ENCODE measurements at places on chromosomes 7 and 10.

GRCh38 chr7:127968547-127968946 lies 62.7 kb downstream of the LRRC4 start:
- DNase-seq: no peak

GRCh38 chr10:122229666-122230065 lies 41.4 kb upstream of the BTBD16 start:
- no peak for DNase-seq

GRCh38 chr10:70661623-70662361 lies 10.5 kb upstream of the ADAMTS14 start:
- DNase-seq: no peak

DNA sequence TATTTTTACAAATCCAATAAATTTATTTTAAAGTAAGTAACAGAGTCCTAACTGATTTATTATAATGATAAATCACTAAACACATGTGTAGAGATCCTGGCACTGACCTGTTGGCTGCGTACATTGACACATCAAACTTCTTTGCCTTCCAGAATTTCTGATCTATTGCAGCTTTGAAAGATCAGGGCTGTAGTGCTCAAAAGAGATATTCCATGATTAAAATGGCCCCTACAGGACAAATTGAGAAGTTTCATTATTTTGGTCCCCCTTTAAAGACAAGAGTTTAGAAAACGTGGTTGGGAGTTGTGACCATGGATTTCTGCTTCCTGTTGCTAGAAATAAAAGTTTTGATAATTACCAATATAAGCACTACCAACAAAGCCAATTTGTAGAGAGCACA lies 87.7 kb upstream of the PDK4 start:
- no peak for DNase-seq

DNA sequence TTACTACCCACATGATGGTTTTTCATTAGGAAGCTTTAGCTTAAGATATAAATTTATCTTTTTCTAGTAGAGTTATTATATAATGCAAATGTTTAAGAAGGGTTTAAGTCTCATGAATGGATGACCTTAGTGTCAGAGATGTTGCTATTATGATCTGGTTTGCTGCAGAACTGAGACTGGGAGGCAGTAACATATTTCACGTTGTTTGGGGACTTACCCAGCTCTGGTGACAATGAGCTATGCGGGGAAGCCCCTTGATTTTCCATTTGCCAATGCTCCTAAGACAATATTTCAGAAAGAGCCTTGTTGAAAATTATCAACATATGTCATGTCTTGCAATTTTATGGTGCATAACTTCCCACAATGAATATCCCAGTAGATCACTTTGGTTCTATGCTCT lies 754.6 kb downstream of the REEP3 start:
- no peak for DNase-seq

DNA sequence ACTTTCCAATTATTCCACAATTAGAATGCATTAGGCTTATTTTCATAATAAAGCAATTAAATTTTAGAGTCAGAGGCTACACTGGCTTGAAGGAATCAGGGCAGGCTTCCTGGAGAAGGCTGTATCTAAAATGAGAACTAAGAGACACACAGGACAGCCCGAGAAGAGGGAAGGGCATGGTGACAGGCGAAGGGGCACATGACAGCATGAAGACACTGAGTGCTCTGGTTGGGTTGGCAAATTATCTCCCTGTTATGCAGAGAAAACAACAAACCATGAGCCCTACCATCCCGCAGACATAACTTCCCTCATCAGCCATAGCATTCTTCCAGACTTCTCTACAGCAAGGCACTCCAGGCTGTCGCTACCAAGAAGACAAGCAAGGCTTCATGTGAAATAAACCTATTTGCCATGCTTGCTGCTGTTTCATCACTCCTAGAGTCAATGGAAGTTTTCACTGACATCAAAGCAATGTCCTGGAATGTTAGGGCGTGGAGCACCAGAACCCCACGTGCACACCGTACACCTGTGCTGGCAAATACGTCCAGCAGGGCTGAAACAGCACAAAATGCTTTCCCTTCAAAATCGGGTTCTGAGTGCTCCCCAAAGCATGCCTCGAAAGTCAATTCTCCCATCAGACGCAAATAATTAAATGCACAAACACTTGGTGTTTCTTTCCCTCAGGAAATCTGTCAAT lies 21.3 kb downstream of the VOPP1 start:
- DNase-seq: no peak

- no peak for DNase-seq
Observed at GRCh38 chr10:51231754-51232153, 157.5 kb downstream of the PRKG1 start.

- no peak for DNase-seq
Observed at GRCh38 chr10:109454691-109455090, 468.6 kb downstream of the XPNPEP1 start.

DNA sequence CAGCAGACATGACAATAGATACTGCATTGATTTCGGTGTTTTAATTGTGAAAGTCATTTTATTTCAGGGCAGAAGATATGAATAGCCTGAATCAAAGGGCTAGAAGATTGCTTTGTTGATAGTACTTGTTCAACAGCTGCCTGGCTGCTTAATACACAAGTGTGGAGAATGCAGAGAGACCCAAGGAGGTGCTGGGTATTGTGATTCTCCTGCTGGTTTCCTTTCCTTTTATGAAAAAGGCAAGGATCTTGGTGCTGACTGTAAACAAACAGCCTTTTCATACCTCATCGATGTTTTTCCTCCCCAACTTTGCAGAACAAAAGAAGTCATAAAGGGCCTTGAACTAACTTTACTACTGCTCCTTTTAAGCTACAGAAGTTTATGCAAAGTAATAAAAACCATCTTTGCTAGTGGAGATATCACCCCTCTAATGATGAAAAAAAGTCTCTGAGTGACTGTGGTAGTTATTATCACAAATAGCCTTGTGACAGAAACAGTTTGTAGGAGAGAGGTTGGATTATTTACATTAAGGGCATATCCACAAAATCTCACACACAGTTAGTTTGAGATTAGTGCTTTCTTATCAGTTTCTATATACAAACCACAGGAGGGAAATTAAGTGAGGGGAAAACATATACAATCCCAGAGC lies 800.0 kb downstream of the LRMDA start:
- DNase-seq: no peak

- no peak for DNase-seq
Observed at GRCh38 chr10:73756183-73756582, 12.0 kb downstream of the SEC24C start.

DNA sequence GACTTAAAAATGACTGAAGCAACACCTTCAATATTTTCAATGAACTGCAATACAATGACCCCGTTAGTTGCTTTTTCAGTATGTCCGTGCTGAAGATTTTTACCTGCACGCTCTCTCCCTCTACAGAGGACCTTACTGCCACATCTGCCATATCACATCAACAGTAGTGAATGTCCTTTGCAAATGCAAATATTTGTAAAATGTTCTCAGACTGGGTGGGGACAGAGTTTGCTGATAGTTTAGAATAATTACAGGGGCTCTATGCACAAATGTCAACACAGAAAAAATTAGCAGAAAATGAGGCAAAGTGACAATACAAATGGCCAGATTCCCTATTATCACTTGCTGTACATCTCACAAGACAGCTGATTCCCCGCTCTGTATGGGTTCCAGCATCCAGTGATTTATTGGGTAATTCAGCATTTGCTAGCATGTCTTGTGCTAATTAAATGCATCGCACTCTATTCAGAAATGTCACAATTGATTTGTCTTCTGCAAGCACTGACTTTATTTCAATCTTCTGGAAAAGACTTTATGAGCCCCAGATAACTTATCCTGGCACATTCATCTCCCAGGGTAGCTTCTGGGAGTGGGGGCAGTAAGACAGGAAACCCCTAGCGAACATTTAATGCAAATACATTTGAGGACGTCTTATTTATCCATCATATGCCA lies 69.1 kb upstream of the PTER start:
- DNase-seq: no peak

GRCh38 chr7:42143711-42144600 lies 93.1 kb downstream of the GLI3 start:
- DNase-seq: no peak

DNA sequence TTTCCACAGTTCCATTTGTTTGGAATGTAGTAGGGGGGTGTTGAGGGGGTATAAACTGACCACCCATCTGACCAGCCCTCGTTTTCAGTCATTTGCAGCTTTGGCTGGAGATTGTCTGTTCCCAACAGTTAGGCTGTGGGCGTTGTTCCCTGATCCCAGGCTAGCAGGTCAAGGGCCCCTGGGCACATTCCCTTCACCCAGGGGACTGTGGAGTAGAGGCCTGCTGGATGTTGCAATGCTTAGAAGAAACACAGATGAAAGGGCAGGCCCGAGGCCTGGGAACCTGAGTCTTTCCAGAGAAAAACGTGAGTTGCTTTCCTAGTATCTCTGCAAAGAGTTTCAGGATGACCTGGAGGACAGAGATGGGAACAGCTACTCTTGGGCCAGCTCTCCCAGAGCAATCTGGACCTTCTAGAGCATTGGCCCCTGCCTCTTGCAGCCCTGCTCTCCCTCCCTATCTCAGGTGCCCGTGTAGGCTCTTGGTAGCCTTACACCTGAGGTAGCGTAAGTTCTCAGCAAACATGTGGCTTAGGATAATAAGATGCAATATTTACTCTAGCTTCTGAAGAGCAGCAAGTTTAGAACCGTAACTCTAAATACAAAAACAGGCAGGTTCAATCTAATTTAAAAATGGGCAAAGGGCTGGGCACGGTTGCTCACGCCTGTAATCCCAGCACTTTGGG lies 99.4 kb upstream of the EFCAB10 start:
- DNase-seq: no peak

GRCh38 chr10:42640610-42641229 lies 2.4 kb upstream of the ZNF33B start:
- DNase-seq: no peak

DNA sequence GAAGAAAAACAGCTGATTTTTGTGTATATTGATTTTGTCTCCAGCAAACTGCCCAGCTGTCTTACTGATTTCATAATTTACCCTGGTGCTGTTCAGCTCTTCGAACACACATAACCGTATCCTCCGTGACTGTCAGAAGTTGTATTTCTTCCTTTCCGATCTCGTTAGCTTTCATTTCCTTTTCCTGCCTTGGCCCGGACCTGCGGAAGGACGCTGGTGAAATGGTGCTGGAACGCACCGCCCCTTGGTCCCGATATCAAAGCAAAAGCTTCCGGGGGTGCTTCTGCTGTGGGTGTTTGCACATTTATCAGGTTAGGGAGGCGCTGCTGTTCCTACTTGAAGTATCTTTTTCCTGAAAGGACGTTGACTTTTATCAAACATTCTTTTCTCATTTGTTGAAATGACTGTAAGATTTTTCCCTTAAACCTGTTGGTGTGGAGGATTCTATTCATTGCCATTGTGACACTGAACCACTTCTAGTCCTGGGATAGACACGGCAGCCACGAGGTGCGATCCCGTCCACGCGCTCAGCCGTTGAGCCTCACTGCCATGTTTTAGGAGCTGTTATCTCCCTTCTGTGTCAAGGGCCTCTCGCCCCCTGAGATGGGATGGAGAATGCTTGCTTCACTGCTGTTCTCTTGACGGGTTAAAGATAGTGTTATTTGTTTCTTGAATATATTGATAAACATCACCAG lies 72.6 kb downstream of the FOXL3 start:
- DNase-seq: no peak

DNA sequence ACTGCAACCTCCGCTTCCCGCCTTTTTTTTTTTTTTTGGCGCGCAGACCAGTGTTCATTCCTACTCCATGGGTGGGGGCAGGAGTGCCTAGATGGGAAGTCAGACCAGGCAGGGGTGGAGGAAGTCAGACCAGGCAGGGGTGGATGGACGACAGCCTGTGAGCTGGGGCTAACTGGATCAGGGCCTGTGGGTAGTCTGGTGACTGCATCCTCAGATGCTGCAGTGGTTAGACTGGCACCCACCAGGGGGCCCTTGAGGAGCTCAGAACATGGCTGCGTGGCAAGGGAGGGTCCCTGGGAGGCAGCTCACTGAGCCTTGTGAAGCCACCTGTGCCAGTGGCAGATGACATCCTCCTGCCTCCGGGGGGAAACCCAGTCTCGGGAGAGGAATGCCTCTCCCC lies 35.1 kb downstream of the RCC1L start:
- no peak for DNase-seq

GRCh38 chr10:1293157-1293556 lies 237.0 kb downstream of the WDR37 start:
- DNase-seq: no peak

DNA sequence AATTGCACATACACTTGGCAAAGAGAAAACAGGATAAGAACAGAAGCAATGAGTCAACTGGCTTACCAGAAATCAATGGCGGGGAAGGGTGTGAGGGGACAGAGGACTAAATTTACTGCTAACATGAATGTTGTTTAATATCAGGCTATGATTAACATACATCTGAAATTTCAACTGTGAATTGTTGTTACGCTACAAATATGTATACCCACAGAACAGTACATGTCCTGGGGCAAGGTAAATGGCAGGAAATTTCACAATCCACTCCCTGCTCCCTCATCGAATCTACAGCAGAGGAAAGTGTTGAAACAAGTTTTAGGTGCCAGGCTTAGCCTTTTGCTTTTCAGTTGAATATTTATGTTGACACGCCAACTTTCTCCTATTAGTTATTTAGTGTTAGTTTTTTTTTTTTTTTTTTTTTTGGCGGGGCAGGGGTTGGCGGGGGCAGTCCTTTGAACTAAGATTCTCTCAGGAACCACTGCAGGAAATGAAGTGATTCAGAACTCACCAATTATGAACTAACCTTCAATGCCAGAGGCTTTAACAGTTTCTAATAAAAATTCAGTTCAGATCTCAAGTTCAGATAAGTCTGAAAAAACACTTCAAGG lies 99.0 kb downstream of the UBE2H start:
- no peak for DNase-seq

DNA sequence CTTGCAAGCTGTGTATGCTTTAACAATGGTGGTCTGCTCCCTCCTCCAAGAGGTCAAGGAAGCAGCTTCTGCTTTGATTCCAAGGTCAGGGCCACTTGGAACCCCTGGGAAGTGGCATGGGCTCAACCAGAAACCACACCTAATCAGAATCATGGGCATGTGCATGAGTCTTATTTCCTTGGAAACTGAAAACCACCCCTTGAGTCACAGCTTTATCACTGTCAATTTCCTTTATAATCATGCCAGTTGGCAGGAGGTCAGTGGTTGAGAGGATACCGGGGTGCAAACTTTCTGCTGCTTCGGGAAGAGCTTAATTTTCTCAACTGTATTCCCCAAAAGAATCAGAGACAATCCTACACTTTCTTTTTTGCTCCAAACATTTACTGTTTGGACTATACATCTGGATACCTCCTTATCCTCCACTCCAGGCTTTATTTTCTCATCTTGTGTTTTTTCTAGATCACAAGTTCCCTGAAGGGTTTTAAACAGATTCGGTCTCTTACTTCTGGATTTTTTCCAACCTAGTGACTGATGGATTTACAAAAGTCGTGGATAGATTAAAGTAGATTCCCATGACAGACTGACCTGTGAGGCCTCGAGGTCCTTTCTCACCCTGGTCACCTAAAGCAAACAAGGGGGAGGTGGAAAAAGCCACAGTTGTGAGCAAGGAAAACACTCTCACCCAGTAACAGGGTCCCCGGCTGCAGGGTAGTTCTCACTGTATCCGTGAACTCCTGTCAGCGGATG lies 36.0 kb downstream of the COL17A1 start:
- no peak for DNase-seq

All from GM06990 (cell line).